CD4-positive, alpha-beta T cell (primary cell): ENCODE measurements at places on chromosomes 7 and 10.

DNA sequence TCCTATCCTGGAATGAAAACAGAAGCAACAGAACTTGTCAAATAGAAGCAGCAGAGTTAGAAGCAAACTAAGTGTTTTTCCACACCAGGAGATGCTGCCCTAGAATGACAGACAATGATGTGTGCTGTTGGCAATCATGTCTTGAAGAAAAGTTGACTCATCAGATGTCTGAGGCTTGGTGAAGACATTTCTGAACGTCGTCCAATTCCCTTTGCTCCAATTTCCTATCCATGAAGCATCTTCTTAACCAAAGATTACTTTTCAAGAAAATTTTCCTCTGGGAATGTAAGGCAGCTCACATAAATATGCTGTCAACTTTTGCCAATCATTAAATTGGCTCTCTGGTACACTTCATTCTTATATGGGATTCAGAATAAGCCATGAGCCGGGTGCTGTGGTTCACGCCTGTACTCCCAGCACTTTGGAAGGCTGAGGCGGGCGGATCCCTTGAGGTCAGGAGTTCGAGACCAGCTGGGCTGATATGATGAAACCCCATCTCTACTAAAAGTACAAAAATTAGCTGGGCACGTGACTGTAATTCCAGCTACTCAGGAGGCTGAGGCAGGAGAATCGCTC lies 34.6 kb downstream of the MALSU1 start:
- peaks cover 4% of the 10 kb centered on the region for H3K27me3 ChIP-seq
- no peak for DNase-seq
- no peaks in the 10 kb centered on the region for H3K36me3 ChIP-seq
- H3K4me3 ChIP-seq, result no peak overlapping the region
- H3K27ac ChIP-seq, result no peak overlapping the region

GRCh38 chr10:131981429-131982184 lies at the start of gene BNIP3:
Gene BNIP3, minus strand, starts transcription at chr10:131981923. Its CDS starts 117 bp downstream, at chr10:131981806.
- peak within 1 kb of the TSS; percentile 55 for H3K27ac ChIP-seq
- H3K4me3 ChIP-seq, result peak within 1 kb of the TSS; percentile 80
- H3K27me3 ChIP-seq, result no peaks in the 10 kb centered on the region
- H3K36me3 ChIP-seq, result no peaks in the 10 kb centered on the region

DNA sequence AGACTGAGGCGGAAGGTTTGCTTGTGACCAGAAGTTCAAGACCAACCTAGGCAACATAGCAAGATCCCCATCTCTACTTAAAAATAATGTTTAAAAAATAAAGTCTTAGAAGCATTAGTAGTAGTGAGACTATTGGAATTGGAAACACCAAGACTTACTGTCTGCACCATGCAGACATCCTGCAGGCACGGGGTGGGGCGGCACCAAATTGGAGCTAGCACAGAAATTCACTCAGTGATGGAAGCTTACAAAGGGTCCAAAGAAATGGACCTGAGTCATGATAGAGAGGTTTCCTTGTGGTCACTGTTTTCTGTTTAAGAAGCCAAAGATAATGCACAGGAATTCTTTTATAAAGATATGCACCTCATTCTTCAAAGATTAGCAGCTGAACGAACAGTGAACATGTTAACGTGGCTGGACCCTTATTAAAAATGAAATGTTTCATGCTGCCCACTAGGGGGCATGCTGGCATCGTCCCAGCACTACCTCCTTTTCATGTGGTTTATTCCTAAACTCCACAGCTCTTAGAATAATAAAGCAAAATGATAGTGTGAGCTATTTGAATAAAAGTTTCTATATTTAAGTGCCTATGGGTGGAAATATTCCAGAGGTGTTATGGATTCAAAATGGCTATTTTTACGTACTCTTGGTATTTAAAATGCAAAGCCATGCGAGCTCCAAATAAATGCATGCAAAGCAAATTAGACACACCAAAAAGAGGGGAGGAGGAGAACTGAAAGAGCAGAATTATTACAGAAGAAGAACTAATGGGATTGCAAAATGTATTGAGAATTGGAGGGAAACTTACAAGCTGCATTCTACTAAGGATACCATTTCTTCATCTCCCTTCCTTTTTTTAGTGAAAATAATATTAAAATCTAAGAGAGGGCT lies 28.6 kb downstream of the PDSS1 start:
- H3K36me3 ChIP-seq, result peaks cover 18% of the 10 kb centered on the region
- no peak overlapping the region for H3K27ac ChIP-seq
- DNase-seq, result peak; percentile 38
- H3K4me1 ChIP-seq, result peaks cover 7% of the 10 kb centered on the region

DNA sequence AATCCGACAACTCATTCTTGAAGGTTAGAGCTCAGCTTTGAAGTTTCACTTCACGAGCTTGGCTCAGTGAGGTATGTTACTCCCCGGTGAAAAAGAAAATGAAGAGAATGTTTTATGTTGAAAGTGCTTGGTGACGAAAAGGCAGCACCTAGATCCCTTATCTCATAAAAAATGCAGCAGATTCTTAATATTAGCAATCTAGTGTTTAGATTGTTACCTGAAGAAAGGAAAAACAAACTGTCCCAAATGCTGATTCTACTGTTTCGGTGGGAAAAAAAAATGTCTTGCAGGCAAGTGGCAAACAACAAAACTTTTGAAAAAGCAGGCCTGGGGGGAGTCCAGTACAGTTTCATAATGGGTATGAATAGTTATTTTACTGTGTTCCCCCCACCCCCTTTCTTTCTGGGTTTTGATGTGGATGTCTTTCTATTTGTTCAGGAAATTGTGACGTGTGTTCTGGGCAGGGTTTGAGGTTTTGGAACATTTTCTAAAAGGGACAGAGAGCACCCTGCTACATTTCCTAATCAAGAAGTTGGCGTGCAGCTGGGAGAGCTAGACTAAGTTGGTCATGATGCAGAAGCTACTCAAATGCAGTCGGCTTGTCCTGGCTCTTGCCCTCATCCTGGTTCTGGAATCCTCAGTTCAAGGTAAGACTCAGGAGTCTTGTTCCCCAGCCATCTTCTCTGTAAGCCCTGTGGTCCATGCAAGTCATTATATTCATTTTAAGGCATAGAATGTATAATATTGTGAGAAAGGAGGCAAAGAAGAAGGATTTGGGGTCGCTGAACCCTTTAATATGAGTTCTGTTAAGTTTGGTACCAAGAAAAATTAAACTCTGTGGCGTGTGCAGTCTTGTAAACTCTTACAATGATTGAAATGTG lies at the start of gene SRGN:
TSS of gene SRGN (plus strand) at position 514 of the 881 bp plus-strand sequence. CDS start at position 569, 55 bp downstream.
- H3K4me3 ChIP-seq, result peak within 1 kb of the TSS; percentile 59
- no peaks in the 10 kb centered on the region for H3K36me3 ChIP-seq
- peak; percentile 79 for DNase-seq

DNA sequence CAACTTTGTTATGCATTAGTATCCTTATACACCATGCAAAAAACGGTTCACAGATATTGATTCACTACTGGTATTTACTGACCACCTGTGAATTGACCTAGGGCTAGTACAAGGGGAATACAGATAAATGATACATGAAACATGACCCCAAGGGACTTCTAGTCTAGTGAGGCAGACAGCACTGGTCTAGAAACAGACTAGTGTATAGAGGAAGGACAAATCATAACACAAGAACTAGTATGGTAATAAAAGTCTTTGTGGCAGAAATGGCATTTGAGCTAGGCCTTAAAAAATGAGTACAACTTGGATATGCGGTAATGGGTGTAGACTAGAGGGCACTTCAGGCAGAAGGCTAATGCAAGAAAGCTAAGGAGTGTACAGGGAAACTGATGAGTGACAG lies 86.6 kb downstream of the SLC25A13 start:
- no peak overlapping the region for H3K4me3 ChIP-seq
- no peak overlapping the region for H3K27ac ChIP-seq
- H3K4me1 ChIP-seq, result no peaks in the 10 kb centered on the region

DNA sequence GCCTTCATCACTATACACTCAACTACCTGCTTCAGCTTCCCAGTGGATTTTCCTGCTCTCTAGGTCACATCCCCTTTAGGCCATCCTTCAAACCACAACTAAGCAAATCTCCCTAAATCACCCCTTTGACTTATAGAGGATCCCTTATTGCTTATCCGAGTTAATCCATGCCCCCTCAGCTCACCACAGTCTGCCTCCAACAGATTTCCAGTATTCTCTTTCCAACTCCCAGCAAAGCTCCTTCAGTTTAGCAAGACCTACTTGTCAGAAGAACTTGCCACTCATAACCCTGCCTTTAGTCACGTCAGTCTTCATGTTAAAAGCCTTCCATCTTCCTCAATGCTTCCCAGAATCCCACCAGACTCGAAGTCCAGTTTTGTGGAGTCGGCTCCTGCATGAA lies 38.6 kb downstream of the RAPGEF5 start:
- H3K27ac ChIP-seq, result no peak overlapping the region
- H3K4me3 ChIP-seq, result no peak overlapping the region
- peaks cover 3% of the 10 kb centered on the region for H3K27me3 ChIP-seq
- no peak for DNase-seq
- no peaks in the 10 kb centered on the region for H3K4me1 ChIP-seq
- H3K36me3 ChIP-seq, result no peaks in the 10 kb centered on the region

DNA sequence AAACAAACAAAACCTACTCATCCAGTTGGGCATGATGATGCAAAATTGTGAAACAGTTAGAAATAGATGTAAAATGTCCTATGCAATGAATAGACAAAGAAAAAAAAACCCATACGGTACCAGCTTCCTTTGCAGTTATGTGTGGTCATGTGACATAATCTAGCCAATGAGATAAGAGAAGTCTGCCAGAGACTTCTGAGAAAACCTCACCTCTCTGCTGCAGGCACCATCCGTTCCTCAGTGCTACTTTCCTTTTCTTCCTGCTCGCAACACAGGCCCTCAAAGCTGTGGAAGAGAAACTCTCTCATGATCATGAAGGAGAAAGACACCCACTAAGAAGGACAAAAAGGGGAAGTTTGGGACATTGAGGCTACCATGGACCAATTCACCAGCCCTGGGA lies 76.8 kb upstream of the CARD11 start:
- peaks cover 34% of the 10 kb centered on the region for H3K4me1 ChIP-seq
- no peaks in the 10 kb centered on the region for H3K36me3 ChIP-seq
- no peak for DNase-seq
- H3K4me3 ChIP-seq, result no peak overlapping the region

GRCh38 chr7:93559639-93560491 lies 14.7 kb downstream of the CALCR start:
- H3K4me3 ChIP-seq, result no peak overlapping the region
- H3K4me1 ChIP-seq, result no peaks in the 10 kb centered on the region
- H3K27ac ChIP-seq, result no peak overlapping the region
